GM23248 (cell line): ENCODE measurements at places on chromosomes 12 and 14. TPM values are rescaled to one million over a fixed set of nuclear protein-coding genes. Genes with fewer than 3 reads are reported as not detected.

- peak; percentile 60 for DNase-seq
Observed at GRCh38 chr12:49615725-49616124, 7.6 kb upstream of the PRPF40B start.

DNA sequence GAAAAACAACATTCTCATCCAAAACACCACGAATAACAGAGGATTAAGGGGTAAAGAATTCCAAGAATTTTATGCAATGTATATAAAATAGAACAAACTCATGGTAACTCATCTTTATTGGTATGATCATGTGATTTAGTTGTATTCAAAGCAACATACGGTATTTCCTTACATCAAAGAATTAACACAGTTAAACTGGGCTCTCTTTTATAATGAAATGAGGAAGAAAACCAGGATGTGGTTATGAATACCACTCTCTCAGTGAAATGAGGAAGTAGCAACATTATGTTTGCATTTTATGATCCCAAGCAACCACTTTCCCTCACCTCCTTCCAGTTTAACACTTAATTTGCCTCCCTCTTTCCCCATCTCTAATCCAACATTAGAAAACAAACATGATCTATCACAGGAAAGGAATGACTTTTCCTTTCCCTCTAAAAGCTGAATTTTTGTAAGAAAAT lies 22.9 kb downstream of the SPTLC2 start:
- peak; percentile 34 for DNase-seq

- peak; percentile 65 for DNase-seq
Observed at GRCh38 chr14:68451696-68452373, 341.0 kb downstream of the ZFP36L1 start.

Gene NKX2-8
- total RNA-seq, result not detected in 2 replicates

- peak; percentile 73 for DNase-seq
Observed at GRCh38 chr14:69657950-69658355, 46.6 kb downstream of the SUSD6 start.

- DNase-seq, result peak; percentile 95
Observed at GRCh38 chr14:77041881-77042545, 13.5 kb upstream of the IRF2BPL start.

- no peak for DNase-seq
Observed at GRCh38 chr12:51357374-51358047, 11.0 kb upstream of the CELA1 start.

- DNase-seq, result no peak
Observed at GRCh38 chr12:72888693-72889092, 616.5 kb downstream of the TRHDE start.

GRCh38 chr12:55043542-55043941 lies 23.8 kb downstream of the NEUROD4 start:
- no peak for DNase-seq

GRCh38 chr12:65090461-65090860 lies 30.6 kb downstream of the WIF1 start:
- no peak for DNase-seq

- no peak for DNase-seq
Observed at GRCh38 chr12:107101651-107102050, 8.3 kb upstream of the CRY1 start.

GRCh38 chr14:35682802-35683201 lies 126.3 kb downstream of the RALGAPA1 start:
- no peak for DNase-seq

GRCh38 chr12:62730649-62731048 lies 204.3 kb downstream of the PPM1H start:
- DNase-seq, result peak; percentile 89

- DNase-seq, result no peak
Observed at GRCh38 chr14:35258420-35258819, 33.8 kb upstream of the PSMA6 start.

GRCh38 chr14:65137648-65138307 lies 35.5 kb upstream of the MAX start:
- DNase-seq, result peak; percentile 41

DNA sequence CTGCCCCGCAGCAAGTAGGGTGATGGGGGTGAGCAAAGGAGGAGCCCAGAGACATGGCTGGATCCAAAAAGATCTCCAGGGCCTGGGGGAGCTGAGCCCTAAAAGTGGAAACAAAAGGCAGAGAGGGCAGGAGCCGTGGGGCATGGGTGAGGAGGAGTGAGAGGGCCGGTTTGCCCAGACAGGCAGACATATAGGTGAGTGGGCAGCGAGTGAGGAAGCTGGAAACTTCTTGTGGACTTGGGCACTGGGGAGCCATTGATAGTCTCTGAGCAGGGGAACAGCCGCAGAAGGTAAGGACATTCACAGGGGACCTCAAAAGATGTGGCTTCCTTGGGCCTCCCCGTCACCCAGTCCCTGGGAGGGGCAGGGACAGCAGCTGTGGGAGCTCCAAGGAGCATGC lies 16.8 kb upstream of the TMEM119 start:
- no peak for DNase-seq

Gene PCED1B
- total RNA-seq, result 2.9 and 3.5 TPM in 2 replicates

Gene SERPINA9
- not detected in 2 replicates for total RNA-seq

DNA sequence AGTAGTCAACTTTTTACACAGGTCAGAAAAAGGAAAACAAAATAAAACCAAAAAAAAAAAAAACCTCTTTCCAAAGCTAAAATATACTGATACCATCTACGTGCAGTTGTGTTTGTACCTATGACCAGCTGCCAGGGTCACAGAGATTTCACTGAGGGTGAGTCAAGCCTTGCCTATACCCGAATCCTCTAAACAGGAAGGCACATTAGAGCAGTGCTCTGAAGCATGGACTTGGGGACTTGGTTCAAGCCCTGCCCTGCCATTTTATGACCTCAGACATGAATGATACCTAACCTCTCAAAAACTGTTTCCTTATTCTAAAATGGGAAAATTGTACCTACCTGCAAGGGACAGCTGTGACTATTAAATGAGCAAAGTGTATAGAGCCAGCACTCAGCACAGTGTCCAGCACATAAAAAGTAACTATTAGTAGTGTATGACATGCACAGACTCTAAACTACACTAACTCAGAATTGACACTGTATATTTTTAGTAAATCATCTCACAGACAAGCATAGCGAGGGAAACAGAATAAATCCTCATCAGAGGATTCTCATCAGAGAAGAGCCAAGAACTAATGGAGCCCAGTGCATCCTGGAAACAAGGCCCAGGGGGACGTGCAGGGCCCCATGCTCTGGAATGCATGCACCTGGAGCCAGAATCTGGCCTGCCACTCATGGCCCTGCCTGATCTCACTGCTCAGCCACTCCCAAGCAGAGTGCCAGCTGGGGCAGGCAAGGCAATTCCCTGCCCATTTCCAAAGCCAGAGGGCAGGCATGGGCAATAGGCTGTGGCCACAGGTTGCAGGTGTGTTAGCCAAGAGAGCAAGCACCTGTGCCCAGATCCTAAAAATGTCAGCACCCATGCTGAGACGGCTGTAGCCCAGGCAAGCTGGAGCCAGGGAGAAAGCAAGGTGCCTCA lies 57.0 kb downstream of the NT5DC3 start:
- no peak for DNase-seq

DNA sequence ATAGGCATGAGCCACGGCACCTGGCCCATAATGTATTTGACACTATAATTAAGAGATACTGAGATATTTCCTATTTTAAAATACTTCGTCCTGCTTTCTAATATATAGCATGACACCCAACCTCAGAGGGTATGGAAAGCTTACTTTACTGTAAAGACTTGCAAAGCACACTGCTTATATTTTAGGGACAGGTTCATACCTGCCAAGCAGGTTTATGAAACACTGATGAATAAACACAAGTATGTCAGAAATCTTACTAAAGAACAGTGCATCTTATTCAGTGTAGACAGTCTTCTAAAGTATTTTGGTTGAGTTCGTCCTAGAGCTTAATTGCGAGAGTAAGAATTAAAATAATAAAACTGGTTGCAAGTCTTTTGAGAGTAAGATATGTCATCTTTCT lies 65.4 kb downstream of the PPFIBP1 start:
- no peak for DNase-seq

DNA sequence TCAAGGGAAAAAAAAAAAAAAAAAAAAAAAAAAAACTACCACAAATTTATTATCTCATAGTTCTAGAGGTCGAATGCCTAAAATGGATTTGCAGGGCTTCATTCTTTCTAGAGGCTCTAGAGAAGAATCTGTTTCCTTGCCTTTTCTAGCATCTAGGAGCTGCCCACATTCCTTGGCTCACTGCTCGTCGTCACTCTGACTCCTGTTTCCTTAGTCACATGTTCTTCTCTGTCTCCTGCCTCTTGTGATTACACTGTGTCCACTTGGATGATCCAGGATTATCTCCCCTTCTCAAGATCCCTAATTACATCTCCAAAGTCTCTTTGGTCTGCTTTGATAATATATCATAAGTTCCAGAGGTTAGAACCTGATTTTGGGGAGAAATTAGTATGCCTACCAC lies 88.7 kb downstream of the HECTD1 start:
- peak; percentile 49 for DNase-seq

DNA sequence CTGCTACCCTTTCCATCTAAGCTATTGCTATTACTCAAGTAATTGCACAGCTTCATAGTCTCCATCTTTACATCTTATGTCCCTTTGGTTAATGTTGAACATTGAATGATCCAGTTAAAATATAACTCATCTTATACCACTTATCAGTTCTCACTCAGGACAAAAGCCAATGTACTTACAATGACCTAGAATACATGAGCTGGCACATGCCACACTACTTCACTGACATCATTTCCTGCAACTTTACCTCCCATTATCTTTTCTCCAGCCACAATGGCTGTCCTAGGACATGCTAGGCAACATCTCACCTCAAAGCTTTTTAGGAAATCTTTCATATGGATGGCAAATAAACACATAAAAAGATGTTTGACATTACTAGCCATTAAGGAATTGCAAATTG lies 309.2 kb downstream of the FOXG1 start:
- DNase-seq, result no peak

GRCh38 chr12:116040402-116040801 lies 237.1 kb downstream of the MED13L start:
- DNase-seq, result peak; percentile 50

DNA sequence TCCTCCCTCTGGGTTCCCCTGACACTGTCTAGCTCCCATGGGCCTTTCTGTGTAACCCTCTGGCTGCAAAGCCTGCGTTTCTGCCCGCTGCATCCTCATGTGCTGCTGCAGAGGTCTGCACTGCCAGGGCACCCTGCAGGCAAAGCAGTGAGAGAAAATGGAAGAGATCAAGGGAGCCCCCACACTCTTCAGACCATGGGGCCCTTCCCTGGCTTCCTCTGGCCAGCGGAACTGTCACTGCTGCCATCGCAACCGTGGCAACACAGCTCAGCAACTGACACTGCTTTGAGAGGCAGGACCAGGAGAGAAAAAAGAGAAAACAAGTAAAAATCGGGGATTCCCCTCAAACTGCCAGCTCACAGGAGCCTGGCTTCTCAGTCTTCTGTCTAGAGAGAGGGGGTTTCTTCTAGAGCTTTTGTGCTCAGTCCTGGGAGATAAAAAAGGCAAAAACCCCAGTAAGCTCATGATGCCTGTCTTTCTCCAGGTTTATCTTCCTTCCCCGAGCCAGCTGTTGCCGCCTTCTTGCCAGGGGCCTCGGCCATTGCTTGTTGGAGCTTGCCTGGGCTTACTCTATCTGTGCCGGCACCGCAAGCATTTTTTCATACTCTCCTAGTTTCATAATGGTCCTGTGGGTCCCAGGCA lies 38.9 kb downstream of the C14orf132 start:
- DNase-seq, result no peak

DNA sequence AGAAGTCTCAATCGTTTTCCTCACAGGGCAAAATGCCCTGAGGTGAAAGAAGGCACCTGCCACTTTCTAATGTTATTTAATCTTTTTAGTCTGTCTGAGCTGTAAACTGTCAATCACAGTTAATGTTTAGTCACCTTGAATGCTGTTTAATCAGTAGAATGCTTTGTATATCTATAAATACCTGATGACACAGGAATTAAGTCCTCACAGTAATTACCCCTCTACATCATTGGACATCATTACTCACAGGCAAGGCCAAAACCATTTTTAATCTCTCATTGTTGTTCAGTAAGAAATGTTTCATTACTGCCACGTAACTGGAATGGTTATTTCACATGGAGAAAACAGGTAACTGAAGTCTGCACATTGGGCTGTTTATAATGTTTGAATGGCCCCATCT lies 178.8 kb downstream of the EXOC5 start:
- DNase-seq, result no peak

GRCh38 chr14:34078117-34078743 lies 127.4 kb upstream of the EGLN3 start:
- no peak for DNase-seq
